ENCODE measurements at places on chromosomes 2 and 18. TPM values are rescaled to one million over a fixed set of nuclear protein-coding genes. Genes with fewer than 3 reads are reported as not detected.

Gene WDR75
- 33.0 TPM for total RNA-seq

Gene RAD51AP2
- 0.44 TPM for total RNA-seq

- H3K4me1 ChIP-seq = peaks cover 9% of the 10 kb centered on the region
- H3K27ac ChIP-seq = no peak overlapping the region
- DNase-seq = no peak
- H3K27me3 ChIP-seq = no peaks in the 10 kb centered on the region
- H3K4me3 ChIP-seq = no peak overlapping the region
Observed at GRCh38 chr18:27715751-27716150, 461.2 kb downstream of the CDH2 start.

GRCh38 chr2:66240286-66240685, 194.6 kb upstream of the MEIS1 start:
- peaks cover 4% of the 10 kb centered on the region for H3K4me1 ChIP-seq
- no peak overlapping the region for H3K4me3 ChIP-seq
- no peak for DNase-seq
- no peaks in the 10 kb centered on the region for H3K27me3 ChIP-seq

DNA sequence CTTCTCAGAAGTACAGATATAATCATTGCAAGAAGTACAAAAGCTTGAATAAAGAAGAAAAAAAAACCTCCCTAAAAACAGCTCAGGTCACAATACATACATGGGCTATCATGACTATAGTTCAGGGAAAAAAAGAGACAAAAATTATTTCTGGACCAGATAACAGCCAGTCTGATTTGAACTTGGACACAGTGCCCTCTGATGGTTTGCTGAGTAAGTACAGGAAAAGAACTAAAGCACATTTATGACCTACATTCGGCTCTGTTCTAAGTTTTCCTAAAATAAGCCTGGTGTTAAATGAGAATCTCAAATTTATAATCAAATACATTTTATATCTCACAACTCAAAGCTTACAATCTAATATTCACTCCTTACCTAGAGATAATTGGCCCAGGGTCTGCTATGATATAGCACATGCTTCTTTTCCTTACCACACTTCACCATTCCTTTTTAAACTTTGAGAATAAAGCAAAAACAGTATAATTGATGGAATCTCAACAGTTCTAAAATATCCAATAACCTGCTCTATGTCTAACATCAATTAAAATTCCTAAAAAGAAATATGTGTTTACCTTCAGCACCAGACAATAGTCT, 81.1 kb downstream of the RAPH1 start:
- peaks cover 11% of the 10 kb centered on the region for H3K36me3 ChIP-seq
- no peak overlapping the region for H3K4me3 ChIP-seq
- H3K27me3 ChIP-seq = peaks cover 1% of the 10 kb centered on the region
- peak; percentile 33 for DNase-seq
- H3K27ac ChIP-seq = no peak overlapping the region

DNA sequence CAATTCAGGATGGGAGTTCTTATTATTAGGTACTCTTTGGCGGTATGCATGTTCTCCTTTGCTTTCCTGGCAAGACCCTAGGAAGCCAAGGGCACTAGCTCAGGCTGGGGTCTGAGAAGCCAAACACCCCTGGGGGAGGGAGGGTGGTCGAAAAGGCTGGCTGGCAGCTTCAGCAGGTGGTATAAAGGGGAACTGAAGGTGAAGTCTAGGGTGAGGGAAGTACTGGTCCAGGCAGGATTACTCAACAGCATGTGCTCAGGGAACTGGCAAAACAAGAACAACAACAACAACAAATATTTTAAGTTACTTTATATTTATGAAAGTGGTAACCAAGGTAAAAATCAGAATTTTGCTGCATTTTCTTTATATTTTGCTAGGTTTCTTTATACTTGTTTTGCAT, 40.7 kb upstream of the PCBP1 start:
- H3K4me1 ChIP-seq = peaks cover 7% of the 10 kb centered on the region
- H3K27ac ChIP-seq = no peak overlapping the region
- H3K36me3 ChIP-seq = peaks cover 8% of the 10 kb centered on the region
- no peaks in the 10 kb centered on the region for H3K27me3 ChIP-seq

DNA sequence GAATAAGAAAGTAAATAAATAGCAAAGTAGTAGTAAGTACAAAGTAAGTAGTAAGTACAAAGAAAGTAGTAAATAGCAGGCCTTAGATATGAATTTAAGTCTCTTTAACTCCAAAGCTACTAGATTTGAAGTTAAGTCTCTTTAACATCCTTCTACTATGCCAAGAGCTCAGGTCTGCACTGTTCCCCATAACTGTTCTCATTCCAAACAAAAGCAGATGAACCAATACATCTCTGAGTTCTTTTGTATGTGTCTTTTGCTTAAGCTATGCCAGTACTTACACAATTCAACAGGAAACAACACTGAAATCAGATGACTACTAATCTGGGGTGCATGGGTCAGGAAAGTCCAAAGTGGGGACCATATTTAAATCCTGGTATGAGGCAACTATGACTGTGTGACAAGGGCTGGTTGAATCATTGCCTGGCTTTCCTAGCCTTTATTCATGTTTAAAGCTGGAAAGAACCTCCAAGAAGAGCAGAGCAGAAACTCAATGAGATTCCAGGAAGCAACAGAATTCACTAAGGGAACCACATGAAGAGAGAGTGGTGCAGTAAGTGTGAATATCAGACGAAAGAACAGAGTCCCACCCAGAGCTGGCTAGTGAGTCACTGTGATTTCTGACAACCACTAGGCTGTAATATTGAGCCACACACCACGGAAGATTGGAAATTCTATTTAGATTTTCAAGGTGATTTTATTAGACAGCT, 51.0 kb upstream of the CYP26B1 start:
- H3K27me3 ChIP-seq = no peaks in the 10 kb centered on the region
- no peak for DNase-seq
- no peaks in the 10 kb centered on the region for H3K36me3 ChIP-seq
- H3K27ac ChIP-seq = no peak overlapping the region
- no peak overlapping the region for H3K4me3 ChIP-seq
- peaks cover under 1% of the 10 kb centered on the region for H3K4me1 ChIP-seq

Gene KCNG2
- 0.56 TPM for total RNA-seq

Gene MAP3K19
- not detected for total RNA-seq

Gene TCF23
- total RNA-seq = not detected
